ENCODE measurements at places on chromosomes 12 and 14. TPM values are rescaled to one million over a fixed set of nuclear protein-coding genes. Genes with fewer than 3 reads are reported as not detected.

CLECL1 gene
- not detected for total RNA-seq

GRCh38 chr14:37179896-37180502, 7.6 kb upstream of the SLC25A21 start:
- no peak for DNase-seq

DNA sequence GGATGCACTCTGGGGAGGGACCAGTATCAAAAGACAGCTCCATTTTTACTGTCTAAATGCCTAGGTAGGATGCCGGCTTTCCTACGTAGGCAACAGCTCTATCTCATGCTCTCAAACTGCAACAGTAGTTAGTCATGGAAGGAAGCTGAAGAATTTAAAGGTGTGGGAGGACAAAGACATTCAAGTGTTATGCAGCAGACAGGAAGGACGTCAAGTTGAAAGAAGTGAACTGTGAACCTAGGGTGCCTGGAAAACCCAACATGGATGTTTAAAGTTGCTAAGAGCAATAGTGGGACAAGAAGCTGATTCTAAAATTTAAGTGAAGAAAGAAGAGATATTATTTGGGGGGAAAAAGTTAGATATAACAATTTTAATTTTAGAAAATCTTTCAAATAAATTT, 5.9 kb downstream of the SEC23A start:
- DNase-seq = no peak

DNA sequence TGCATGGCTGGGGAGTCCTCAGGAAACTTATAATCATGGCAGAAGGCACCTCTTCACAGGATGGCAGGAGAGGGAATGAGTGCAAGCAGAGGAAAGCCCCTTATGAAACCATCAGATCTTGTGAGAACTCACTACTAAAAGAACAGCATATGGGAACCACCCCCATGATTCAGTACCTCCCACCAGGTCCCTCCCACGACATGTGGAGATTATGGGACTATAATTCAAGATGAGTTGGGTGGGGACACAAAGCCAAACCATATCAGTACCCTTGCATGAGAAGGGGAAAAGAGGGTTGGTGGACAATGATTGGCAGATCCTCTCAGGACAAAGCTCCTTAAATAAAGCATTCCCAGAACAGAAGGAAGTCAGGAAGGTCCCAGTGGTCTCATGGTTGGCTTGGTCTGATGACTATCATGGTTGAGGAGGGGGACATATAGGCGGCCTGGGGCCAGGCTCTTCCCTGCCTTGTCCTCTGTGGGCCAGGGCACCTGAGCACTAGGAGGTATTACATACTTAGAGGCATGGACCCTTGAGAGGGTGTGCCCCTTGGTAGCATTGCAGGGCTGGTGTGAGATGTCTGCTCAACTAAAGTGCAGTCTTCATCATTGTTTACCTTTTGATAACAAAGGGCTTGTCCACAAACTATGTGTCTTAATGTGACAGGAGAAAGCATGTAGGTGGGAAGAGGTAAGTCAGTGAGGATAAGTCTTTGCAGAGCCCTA, 22.2 kb downstream of the HSD17B6 start:
- no peak for DNase-seq

GRCh38 chr14:101810897-101811621, 49.5 kb downstream of the PPP2R5C start:
- no peak for DNase-seq

- peak; percentile 82 for DNase-seq
These were observed at the start of gene PTPN11 for GRCh38 chr12:112418608-112419296. Gene PTPN11, plus strand, starts transcription at chr12:112418947. Its CDS starts 165 bp downstream, at chr12:112419112.

Data from gastrocnemius medialis (tissue), 4 donors.